Activated CD4-positive, alpha-beta T cell treated with anti-CD3 and anti-CD28 coated beads, Interleukin-2, amount 50 U/mL, for 24 hours (primary cell): ENCODE measurements at places on chromosomes 5 and 9.

DNA sequence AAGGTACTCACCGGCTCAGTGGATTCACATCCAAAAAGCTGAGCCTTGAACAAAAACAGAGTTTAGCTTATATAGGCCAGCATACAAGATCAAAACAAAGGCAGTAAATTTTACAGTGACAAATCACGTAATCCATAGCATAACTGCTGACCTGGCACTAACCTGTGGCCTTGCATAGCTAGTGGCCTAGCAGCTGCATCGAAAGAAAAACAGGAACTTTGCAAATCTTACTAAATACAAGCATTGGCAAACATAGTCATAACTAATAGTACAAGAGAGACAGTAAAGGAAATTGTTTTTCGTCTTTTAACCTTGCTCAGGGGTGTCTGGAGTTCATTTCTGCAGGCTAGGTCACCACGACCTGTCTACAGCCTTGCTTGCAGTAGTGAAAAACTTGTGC is 4.8 kb downstream of the HSDL2 start:
- no peak for DNase-seq

- DNase-seq: no peak
Measured at GRCh38 chr5:175021841-175022625, 297.7 kb downstream of the MSX2 start.

- DNase-seq: no peak
Measured at GRCh38 chr9:37066139-37066725, 32.2 kb upstream of the PAX5 start.

DNA sequence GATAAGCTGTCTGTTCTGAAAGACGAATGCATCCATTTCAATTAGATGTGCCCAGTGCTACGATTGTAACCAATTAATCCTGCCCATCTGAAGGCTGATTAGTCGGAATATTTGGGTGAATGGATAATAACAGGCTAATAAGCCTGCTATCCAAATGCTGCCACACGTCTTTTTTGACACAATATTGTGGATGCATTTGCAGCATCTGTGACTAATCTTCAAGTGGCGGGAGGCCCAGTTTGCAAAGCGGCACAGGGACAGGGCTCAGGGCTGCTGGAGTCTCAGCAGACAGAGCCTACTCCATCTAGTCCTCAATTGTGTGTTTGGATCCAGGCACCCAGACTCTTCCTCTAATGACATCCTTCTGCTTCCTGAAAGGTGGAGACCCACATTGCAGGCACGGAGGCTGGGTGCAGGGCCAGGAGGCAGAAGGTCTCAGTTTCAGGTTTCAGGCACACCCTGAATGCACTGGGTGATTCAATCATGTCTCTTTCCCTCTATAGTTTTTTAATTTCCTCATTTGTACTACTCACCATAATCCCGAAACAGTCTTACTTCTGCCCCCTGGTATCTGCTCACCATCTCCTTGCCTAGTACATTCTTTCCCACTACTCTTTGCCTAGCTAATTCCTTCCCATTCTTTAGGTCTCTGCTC is 169.6 kb downstream of the ASTN2 start:
- no peak for DNase-seq

GRCh38 chr9:6931913-6932312 is 174.1 kb downstream of the KDM4C start:
- peak; percentile 20 for DNase-seq

GRCh38 chr9:121023064-121023463 is 27.0 kb downstream of the C5 start:
- DNase-seq: no peak

DNA sequence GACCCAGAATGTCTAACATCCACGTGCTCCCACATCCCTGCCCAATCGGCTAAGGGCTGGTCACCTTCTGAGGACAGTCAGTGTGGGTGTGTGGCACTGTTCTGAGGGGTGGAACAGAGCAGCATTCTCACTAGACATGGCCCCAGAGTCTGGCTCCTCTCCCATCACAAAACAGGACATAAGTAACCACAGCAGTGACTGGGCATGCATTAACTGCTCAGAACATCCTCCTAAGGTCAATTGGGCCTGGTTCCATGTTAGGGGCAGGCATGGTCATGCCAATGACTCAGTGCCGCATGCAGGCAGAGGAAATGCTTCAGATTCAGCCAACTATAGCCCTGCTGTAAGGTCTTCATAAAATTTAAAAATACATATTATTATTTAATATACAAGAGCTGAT is 12.9 kb downstream of the MACROH2A1 start:
- DNase-seq: no peak

- DNase-seq: no peak
Measured at GRCh38 chr5:96337048-96337781, 95.8 kb downstream of the PCSK1 start.

- DNase-seq: no peak
Measured at GRCh38 chr5:125491986-125492492, 745.6 kb upstream of the ZNF608 start.

GRCh38 chr9:89822996-89823395 is 218.2 kb downstream of the GADD45G start:
- no peak for DNase-seq

- no peak for DNase-seq
Measured at GRCh38 chr5:160702311-160702803, 149.7 kb downstream of the ATP10B start.

- no peak for DNase-seq
Measured at GRCh38 chr9:95003689-95004410, 277.4 kb downstream of the AOPEP start.

- no peak for DNase-seq
Measured at GRCh38 chr5:120140501-120140900, 323.6 kb upstream of the PRR16 start.

- no peak for DNase-seq
Measured at GRCh38 chr9:120736881-120737280, 22.6 kb upstream of the MEGF9 start.

DNA sequence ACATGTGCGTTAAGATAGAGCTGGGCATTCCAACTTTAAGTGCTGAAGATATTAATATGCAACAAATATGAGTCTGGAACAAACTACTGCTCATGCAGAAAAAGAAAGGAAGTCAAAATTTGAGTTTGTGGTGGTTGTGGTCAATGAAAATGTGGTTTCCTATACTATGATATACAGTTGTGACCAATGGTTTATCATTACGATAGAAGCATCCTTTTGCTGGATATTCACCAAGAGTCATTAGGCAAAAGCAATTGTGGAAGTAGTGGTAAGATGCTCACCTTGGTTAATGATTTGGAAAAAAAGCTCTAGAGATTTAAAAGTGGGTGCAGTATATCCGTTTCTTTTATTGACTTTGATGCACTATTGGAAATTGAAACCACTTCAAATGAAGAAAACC is 1007.0 kb downstream of the NR2F1-AS1 start:
- DNase-seq: no peak

- no peak for DNase-seq
Measured at GRCh38 chr9:113854310-113854709, 21.8 kb upstream of the ZNF618 start.

DNA sequence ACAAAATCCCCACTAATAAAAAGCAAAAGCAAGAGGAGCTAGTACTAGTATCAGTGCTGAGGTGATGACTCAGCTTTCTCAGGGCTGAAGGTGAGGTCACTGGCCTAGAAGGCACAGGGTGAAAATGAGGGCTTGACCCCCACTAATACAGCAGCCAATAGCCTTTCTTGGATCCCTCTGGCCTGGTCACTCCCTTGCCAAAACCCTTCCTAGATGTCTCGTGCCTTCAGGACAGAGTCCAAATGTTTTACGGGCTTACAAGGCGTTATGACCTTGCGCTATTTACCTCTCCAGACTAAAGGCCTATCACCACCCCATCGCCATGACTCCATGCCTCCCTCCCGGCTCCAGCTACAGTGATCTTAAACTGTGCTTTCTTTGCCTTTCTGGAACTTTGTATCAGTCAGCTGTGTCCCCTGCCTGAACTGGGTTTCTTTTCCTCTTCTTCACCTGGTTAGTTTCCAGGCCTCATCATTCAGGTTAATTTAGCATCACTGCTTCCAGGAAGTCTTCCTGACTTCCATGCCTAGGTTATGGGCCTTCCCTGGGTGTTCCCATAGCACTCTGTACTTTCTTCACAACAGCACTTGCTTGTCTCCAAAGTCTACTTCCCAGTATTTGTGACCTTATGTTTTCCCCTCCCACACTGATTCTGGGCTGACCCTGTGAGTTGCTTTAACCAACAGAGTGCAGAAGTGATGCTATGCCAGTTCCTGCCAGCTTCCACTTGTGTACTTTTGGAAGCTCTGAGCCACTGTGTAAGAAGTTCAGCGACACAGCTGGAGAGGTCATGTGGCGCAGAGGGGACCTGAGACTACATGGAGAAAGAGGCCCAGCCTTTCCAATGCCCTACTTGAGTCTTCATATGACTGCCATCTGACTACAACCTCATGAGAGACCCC is 4.2 kb upstream of the DELE1 start:
- no peak for DNase-seq

DNA sequence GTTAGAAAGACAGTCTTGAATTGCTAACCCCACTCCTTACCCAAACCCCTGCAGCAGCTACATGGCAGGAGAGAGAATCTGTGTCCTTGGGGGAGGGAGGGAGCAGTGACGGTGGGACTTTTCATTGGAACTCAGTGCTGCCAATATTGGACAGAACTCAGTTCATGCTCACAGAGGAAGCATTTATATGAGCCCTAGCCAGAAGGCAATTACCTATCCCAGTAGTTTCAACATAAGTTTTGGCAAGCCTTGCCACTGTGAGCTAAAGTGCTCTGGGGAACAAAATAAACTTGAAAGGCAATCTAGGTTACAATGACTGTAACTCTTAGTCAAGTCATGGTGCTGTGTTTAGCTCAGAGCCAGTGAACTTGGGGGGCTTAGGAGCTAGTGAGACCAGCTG is 1013.4 kb upstream of the COX7C start:
- no peak for DNase-seq

GRCh38 chr5:169226895-169227294 is 74.0 kb downstream of the SLIT3 start:
- DNase-seq: no peak

GRCh38 chr5:67377631-67378030 is 181.0 kb upstream of the CD180 start:
- no peak for DNase-seq

DNA sequence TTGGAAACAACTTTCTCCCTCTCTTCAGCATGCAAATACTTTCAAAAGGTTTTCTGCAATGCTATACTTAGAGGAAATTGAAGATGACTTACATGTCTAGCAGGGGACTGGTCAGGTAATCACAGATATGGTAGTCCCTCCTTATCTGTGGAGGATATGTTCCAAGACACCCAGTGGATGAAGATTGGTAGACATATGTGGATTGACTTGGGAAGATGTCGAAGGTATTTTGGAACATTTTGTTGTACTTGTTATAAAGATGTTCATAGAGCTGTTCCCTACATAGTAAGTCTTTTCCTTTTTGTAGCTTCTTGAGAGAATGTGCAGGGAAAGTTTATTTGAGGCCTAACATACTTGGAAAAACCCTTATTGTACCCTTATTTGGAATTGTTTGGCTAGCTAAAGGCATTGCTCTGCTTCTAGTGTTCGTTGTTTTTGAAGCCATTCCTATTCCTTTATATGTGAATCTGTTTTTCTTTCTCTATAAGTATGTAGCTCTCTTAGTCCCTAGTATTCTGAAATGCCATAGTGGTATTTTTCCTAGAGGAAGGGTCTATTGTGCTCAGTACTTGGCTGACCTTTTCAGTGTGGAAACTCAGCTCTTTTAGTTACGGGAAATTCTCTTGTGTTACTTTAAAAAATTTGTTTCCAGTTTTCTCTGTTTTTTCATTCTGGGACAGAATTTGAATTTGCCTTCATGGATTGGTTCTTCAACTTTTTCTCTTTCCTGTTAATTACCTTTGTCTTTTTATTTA is 25.7 kb downstream of the GPR151 start:
- no peak for DNase-seq

GRCh38 chr9:95175523-95175922 is 142.0 kb downstream of the FANCC start:
- DNase-seq: no peak

DNA sequence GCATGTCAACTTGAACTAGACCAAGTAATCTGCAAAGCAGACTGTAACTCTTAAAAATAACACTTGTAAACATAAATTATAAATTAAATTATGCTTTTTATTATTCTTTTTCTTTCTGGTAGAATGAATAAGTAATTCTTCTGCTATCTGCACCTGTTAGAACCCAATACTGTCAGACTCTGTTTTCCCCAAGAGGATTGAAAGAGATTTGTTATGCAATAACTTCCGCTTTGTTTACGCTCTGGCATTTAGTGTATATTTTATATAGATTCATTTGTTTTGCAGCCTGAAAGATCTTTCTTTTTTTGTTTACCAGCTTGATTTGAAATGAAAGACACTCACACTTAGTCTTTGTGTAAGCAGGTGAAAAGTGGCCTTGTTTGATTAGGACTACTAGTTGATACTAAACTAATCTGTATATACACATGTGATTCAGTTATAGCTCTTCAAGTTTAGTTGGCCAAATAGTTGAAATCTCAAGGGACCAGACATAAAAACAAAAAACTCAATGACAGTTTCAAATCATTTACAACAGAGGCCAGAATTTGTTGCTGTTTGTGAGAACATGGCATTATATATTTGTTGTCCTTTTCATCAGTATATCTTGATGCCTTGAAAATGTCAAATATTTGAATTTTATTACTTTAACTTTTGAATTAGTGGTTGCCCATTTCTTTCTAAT is 155.8 kb downstream of the PBX3 start:
- DNase-seq: no peak

GRCh38 chr5:133457439-133458355 is 154.6 kb downstream of the FSTL4 start:
- DNase-seq: no peak

DNA sequence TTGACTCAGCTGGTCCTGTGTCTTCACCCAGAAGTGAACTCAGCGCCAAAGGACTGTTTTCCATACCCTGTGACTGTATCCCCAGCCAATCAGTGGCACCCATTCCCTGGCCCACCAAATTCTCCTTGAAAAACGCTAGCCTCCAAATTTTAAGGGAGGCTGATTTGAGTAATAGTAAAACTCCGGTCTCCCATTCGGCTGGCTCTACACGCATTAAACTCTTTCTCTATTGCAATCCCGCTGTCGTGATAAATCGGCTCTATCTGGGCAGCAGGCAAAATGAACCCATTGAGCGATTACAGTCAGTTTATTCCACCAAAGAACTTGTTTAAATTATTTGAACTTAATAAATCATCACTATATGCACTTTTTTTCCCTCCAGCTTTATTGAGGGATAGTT is 55.9 kb upstream of the PPP1R26 start:
- no peak for DNase-seq

GRCh38 chr5:130151239-130151638 is 247.0 kb downstream of the CHSY3 start:
- DNase-seq: no peak

DNA sequence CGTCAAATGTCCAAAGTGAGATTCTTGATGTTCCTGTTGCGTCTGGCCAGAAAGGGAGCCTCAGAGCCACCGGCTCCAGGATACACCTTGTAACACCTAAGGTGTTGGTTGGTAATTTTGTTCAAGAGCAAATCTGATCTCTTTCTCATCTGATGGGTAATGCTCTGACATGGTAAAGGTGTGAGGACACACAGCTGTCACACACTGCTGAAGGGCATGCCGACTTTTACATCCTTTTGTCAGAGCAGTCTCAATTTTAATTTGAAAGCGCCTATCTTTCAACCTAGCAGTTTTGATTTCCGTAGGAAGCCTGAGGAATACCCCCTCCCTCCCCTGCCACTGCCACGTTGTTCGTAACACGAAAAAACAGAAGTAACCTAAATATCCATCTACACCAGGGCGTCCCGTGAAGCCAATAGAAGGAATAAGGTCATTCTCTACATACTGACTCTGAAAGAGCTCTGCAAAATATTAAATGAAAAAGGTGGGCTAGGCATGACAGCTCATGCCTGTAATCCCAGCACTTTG is 57.4 kb downstream of the TSTD2 start:
- DNase-seq: no peak
